MV-4-11 (cell line): ENCODE measurements at places on chromosomes 12 and 14.

DNA sequence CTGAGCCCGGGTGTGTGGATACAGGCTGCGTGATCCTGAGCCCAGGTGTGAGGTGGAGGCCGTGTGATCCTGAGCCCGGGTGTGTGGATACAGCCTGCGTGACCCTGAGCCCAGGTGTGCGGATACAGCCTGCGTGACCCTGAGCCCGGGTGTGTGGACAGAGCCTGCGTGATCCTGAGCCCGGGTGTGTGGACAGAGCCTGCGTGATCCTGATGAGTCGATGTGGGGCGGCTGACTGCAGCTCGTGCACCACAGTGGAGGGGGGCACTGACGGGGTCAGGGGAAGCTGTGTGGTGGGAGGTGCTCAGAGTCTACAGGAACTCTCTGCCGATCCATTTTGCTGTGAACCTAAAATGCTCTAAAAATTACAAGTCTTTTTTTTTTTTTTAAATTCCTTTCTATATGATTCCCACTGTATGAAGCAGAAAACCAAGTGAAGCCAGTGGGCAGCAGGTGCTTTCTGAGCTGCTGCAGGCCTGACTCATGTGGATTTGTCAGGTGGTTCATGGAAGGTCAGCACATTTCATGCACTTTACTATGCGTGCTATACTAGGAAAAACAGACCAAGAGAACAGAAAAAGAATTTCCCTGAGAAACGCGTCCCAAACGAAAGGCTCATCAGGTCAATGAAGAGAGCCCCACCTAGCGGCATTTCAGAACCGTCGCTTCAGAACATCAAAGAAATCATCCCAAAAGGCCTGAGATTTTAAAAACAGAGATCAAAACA is 19.3 kb downstream of the BRF1 start:
- peak; percentile 21 for DNase-seq

- peak; percentile 26 for DNase-seq
These were observed 93.4 kb downstream of the ADGRD1 start for GRCh38 chr12:131046813-131047788.

GRCh38 chr14:59832653-59833294 is 37.8 kb downstream of the RTN1 start:
- no peak for DNase-seq

GRCh38 chr12:18522806-18523205 is 215.0 kb downstream of the PLCZ1 start:
- DNase-seq = no peak

GRCh38 chr12:41663598-41664265 is 475.6 kb downstream of the PDZRN4 start:
- no peak for DNase-seq

GRCh38 chr12:63752283-63752682 is 27.4 kb upstream of the RXYLT1 start:
- no peak for DNase-seq

GRCh38 chr14:100114109-100114765 is 45.2 kb downstream of the DEGS2 start:
- no peak for DNase-seq

GRCh38 chr12:71335151-71335962 is 104.2 kb upstream of the LGR5 start:
- DNase-seq = no peak

DNA sequence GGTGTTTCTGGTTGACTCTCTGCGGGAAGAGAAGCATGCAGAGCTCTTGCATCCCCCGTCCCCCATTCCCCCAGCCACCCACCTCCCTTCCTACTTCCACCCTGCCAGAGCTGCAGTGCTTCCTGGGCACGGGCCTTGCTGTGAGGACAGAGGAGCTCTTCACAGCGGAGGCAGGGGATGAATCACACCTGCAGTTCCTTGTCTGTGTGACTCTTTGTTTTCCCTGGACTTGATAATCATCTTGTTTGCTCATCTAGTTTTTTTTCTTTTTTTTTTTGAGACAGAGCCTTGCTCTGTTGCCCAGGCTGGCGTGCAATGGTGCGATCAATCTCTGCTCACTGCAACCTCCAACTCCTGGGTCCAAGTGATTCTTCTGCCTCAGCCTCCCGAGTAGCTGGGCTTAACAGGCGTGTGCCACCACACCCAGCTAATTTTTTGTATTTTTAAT is 27.8 kb downstream of the ANKRD9 start:
- no peak for DNase-seq
